Spinal cord (tissue), 10 donors: ENCODE measurements at places on chromosomes 16 and 17. TPM values are rescaled to one million over a fixed set of nuclear protein-coding genes. Genes with fewer than 3 reads are reported as not detected.

DNA sequence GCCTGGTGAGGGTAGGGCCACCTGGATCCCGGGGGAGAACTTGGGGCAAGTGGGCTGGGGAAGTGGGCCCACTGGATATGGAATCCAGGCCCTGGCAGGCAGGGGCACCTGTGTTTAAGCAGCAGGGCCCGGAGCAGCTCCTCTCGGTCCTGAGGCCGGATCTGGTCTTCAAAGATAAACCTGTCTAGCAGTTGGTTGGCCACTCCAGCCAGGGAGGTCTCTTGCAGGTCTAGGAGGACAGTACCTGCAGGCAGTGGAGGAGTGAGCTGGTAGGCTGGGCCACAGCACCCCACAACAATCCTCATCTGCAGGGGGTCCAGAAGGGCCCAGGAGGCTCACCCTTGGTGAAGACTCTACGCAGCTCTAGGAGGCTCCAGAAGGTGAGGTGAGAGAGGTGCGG, 7.6 kb downstream of the SLC4A1 start:
- no peak for DNase-seq

DNA sequence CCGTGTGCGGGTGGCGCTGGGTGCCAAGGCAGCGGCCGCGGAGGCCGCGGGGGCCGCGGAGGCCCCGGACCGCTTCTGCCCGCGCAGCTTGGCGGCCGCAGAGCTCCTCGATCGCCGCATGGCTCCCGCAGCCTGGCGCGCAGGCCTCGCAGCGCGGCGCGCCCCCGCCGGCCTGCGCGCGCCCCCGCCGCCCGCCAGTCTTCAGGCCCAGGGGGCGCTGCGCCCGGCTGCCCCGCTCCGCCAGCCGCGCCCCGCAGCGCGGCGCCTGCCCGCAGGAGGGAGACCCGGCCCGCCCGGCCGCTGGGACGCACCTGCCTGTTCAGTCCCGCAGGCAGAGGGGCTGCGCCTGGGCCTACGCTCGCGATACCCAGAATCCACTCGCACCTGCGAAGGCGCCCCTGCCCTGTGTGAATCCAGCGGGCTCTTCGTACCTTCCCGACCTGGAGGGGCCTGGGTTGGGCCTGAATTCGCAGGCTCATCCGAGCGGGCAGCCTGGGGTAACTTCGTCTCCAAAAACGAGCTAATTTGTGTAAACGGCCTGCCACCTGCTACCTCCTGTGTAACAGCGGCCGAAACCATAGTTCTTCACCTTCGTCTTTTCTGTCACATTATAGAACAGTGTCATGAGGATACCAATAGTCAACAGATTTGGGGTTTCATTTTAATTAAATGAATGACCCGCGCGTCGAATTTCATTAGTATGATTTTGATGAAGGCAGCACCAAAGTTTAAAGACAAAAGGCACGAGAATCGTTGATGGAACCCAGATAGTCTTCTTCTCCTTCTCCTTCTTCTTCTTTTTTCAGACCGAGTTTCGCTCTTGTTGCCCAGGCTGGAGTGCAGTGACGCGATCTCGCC, at the start of gene CENPV:
CENPV (minus strand) TSS at position 153 of the 858 bp plus-strand sequence; CDS start at position 120, 33 bp downstream.
- peak; percentile 29 for DNase-seq

DNA sequence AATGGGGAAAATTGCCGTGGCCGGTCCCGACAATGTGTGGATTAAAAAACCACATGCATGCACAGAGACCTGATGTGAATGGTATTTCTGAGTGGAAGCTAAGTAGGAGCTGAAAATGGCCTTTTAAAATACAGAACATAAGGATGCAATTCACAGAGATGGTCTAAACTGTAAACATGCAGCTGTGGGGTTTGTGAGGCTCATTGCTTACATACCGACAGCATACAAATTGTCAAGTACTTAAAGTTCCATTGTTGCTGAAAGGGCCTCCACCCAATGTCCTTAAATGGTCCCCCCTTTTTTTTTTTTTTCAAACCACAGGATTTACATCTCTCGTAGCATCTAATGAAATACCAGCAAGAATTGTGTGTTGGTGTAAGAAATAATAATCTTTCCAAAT, 523.2 kb downstream of the MAF start:
- DNase-seq = no peak

- peak; percentile 63 for DNase-seq
These were observed 12.9 kb upstream of the ZKSCAN2 start for GRCh38 chr16:25270577-25270976.

DNA sequence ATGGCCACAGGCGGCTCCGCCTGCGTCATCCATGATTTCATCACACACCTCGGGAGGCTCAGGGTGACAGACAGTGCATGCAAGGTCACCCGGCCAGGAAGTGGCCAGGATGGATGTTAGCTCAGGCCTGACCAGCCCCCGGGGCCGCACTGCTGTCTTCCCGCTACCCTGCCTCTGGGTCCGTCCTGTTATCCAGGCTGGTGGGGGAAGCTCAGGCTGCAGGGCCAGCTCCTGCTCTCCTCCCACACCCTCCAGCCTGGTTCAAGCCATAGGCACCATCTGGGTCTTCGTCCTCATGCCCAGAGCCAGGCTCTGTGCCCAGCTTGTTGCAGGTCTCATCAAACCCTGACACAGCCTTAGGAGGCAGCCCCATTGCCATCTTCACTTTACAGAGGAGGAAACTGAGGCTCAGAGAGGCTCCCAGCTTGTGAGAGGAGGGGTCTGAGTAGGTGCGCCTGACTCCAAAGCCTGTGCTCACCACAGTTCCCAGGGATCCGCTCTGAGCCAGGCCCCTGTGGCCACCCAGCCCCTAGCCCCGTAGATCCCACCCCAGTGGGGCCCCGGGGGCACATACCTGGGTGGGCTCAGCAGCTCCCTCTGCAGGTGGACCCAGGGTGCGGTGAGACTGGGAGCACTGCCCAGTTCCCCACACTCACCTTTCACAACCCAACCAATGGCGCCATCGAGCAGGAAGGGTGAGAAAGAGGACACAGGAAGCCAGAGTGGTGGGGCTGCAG, 412 bp upstream of the ADGRG3 start:
- DNase-seq = no peak

- peak; percentile 72 for DNase-seq
These were observed 457.5 kb downstream of the TOX3 start for GRCh38 chr16:52089476-52089875.

- DNase-seq = no peak
These were observed 70.3 kb downstream of the MYO1D start for GRCh38 chr17:32806646-32807045.

DNA sequence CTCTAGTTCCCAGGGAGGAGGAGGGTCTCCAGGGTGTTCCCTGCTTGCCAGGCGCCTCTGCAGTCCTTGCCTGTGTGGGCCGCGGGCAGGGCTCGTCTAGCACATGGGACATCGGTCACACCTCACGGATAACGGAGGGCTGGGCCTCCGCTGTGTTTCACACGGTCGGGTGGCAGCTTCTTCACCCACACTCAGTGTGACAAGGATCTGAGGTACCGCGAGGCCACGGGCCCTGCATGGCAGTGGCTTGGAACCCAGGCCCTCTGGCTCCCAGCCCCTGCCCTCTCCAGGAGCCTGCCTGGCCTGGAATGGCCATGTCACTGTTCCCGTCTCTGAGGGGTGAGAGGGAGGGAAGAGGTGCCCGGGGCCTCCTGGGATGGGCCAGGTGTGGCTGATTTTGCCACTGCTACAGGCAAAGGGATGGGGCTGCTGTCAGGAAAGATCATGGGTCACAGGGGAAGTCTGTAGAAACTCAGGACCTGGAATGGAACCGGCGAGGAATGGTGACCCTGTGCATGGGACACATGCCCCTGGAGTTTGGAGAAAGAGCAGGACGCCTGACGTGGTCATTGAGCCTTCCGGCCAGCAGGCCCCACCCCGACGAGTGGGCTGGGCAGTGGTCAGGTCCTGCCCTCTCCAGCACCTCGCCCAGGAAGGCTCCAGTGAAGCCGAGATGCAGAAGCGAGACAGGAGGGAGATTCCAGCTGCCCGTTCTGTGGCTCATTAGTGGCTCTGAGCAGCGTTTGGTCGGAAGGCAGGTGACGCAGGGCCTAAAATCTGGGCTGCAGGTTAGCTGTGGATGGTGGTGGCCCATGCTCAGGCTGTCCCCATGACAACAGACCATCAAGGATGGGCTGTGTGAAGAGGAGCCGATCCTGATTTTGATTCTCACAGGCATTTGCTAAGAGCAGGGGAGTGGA, 76.5 kb upstream of the GSE1 start:
- DNase-seq = no peak

DNA sequence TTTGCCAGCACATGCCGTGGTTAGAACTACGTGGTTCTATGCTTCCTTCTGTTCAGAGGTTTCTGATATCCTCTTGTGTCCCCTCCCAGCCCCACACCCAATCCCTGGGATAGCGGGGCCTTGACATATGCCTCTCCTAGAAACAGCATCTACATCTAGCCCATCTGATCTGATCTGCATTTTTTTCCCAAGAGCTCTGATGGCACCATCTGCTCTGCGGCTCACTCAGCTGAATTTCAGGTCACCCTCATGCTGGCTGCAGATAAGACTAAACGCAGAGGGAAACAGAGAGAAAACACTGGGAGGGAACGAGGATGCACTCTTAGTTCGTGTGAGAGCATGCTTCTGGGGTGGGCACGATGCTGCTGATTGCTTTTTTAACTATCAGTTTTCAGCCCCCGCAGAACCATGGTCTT, 10.7 kb downstream of the WIPI1 start:
- DNase-seq = no peak

- peak; percentile 70 for DNase-seq
These were observed 6.9 kb downstream of the HOXB4 start for GRCh38 chr17:48571024-48571818.

C17orf78 gene
- total RNA-seq = not detected

FKBP10 gene
- 56.6 TPM for total RNA-seq
